ENCODE measurements at places on chromosomes 3 and 15.

DNA sequence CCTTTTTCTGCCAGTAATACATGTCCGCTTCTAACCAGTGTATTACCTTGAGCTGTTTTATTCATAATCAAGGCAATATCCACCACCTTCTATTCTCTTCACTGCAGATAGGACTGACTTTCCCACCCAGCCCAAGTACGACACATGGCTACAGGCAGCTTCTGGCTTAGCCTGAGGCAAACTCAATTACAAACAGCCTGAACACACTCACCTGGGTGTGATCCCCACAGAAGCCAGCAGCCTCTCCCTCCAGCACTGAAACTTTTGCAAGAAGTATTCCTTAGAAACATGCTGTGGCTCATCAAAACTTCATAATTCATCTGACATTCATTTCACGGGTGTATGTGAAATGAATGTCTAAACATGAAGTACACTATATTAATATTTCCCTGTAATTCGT lies 13.5 kb upstream of the KCNMB3 start:
- no peak for DNase-seq

DNA sequence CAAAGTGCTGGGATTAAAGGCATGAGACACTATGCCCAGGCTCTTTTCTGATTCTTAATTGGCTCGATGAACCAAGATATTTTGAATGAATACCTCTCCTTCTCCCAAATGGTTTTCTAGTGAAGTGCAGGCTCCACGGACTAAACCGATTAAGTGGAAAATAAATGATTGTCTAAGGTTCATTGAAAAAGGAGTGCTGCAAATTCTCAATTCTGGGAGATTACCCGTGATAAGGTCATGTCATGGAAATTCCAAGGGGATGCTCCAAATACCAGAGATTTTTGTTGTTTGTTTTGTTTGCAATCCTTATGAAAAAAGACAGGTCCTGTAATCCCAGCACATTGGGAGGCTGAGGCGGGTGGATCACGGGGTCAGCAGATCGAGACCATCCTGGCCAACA lies 406.9 kb upstream of the TBL1XR1 start:
- DNase-seq, result no peak

DNA sequence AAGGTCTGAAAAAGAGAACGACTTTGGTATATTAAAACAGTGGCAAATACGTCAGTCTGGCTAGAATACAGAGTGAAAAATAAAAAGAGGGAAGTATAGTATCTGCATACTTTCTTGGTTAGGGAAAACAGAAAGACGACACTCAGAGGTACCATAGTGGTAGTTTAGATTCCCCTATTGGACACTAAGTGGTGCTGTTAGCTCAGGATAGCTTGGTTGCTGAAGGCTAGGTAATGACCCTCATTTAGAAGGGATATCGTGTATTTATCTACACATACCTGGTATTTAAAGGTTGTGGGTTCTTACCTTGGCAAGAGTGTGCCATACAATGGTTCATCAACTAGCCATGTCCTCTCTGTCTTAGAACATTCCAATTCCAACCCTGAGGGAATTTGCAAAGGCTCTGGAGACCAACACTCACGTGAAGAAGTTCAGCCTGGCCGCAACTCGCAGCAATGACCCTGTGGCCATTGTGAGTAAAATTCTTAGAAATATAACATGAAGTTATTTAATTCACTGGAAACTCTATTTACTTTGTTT lies 31.0 kb downstream of the TMOD2 start:
- no peak for DNase-seq

- DNase-seq, result no peak
Measured at GRCh38 chr3:143241481-143241951, 121.9 kb downstream of the CHST2 start.

GRCh38 chr3:81778678-81779182 lies 17.3 kb upstream of the GBE1 start:
- no peak for DNase-seq

- no peak for DNase-seq
Measured at GRCh38 chr3:108393128-108393900, 97.0 kb downstream of the HHLA2 start.

GRCh38 chr3:169283951-169284350 lies 379.6 kb downstream of the MECOM start:
- no peak for DNase-seq

DNA sequence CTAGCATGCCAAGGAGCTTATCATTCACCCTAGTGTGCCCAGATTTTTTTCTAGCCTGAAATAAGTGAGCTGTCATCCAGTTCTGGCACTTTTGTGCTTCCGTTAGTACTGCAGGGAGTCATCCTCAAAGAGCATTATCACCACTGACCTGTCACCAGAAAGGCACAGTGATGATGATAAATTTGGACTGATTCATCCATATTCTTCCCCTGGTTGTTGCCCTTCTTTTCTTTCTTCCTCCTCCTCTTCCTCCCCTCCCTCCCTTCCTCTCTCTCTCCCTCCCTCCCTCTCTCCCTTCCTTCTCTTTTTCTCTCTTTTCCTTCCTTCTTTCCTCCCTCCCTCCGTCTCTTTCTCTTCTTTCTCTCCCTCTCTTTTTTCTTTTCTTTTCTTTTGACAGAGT lies 21.3 kb downstream of the SLC35G2 start:
- no peak for DNase-seq

GRCh38 chr15:85649372-85649771 lies 145.4 kb downstream of the KLHL25 start:
- DNase-seq, result peak; percentile 54

Measured in T-helper 1 cell (primary cell).